Purkinje cell (primary cell): ENCODE measurements at places on chromosomes 6 and 20. TPM values are rescaled to one million over a fixed set of nuclear protein-coding genes. Genes with fewer than 3 reads are reported as not detected.

EYA2 gene
- polyA plus RNA-seq, result 2.0 TPM in 1 of 2 replicates, not detected in the other

OPN5 gene
- 1.6 and 2.9 TPM in 2 replicates for polyA plus RNA-seq

FAM184A gene
- 56.8 and 85.8 TPM in 2 replicates for polyA plus RNA-seq

LAMA2 gene
- polyA plus RNA-seq, result 1.2 and 2.1 TPM in 2 replicates

C20orf141 gene
- not detected in 2 replicates for polyA plus RNA-seq

RBM24 gene
- polyA plus RNA-seq, result 1.7 TPM in 1 of 2 replicates, not detected in the other

LCA5 gene
- polyA plus RNA-seq, result 6.4 and 7.2 TPM in 2 replicates

BMP6 gene
- 4.7 and 7.2 TPM in 2 replicates for polyA plus RNA-seq

SLC26A8 gene
- 1.4 and 2.9 TPM in 2 replicates for polyA plus RNA-seq
